ENCODE measurements at places on chromosomes 16 and 17.

DNA sequence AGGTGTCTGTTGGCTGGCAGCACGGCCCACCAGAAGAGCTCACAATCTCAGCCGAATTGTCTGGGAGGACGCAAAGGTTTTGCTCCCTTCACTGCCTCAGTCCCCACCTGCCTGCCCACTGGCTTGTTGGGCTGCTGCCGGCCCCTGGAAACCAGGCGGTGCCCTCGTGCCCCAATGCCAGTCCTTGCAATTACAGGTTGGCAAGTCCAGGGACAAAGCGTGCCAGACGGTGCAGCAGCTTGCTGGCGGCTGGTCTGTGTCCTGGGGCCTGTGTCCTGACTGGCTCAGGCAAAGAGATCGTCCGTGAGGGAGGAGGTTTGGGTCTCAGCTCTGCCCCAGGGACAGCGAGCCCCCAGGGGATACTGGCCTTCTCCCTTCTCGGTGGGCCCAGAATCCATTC is 24.6 kb upstream of the SPNS2 start:
- DNase-seq: no peak

DNA sequence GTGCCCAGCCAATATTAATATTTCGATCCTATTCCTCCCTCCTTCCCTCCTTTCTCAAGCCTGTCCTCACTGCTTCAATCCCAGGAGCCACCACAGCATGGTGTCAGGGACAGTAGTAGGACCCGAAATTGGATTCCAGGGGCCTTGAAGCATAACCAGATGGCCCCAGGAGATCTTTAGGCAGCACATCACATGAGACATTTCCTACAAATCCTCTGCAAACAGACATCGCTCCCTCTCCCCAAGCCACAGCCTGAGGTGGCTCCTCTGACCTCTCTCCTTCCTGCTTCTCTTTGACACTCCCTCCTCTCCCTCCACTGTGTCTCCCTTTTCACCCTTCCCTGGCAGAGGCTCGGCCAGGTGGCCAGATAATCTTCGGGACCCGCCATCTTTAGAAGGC is 76.6 kb downstream of the BMERB1 start:
- DNase-seq: no peak

DNA sequence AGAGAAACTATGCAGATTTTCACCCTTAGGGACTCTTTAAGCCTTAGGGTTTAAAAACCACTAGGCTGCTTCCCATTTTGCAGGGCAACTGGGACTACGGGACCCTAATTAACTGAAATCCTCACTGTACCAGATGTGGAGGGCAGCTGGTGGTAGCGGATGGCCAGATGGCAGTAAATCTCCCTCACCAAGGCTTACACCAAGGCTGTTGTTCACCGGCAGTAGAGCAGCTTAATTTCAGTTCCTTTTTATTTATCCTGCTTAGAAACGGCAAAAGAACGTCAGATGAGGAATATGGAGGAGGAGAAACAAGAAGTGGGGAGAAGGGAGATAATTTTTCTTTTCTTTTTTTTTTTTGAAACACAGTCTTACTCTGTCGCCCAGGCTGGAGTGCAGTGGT is 6.5 kb downstream of the ABHD15 start:
- DNase-seq: no peak

GRCh38 chr16:79297805-79298204 is 302.7 kb downstream of the MAF start:
- DNase-seq: no peak

GRCh38 chr17:67502151-67502550 is 125.1 kb downstream of the PITPNC1 start:
- DNase-seq: no peak

GRCh38 chr17:17485420-17485819 is 8.6 kb downstream of the MED9 start:
- no peak for DNase-seq

- no peak for DNase-seq
Measured at GRCh38 chr17:27480699-27481098, 24.5 kb downstream of the KSR1 start.

DNA sequence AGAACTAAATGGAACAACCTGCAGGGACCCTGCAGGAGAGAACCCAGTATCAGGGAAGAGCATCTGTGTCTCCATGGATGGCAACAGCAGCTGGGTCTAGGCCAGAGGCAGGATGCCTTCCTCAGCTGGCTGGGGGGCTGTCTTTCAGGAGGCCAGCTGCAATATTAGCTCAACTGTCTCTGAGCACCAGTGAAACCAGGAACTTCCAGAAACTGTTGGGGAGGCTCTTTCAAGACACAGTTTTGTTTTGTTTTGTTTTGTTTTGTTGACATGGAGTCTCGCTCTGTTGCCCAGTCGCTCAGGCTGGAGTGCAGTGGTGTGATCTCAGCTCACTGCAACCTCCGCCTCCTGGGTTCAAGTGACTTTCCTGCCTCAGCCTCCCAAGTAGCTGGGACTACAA is 7.6 kb downstream of the GPR142 start:
- no peak for DNase-seq

DNA sequence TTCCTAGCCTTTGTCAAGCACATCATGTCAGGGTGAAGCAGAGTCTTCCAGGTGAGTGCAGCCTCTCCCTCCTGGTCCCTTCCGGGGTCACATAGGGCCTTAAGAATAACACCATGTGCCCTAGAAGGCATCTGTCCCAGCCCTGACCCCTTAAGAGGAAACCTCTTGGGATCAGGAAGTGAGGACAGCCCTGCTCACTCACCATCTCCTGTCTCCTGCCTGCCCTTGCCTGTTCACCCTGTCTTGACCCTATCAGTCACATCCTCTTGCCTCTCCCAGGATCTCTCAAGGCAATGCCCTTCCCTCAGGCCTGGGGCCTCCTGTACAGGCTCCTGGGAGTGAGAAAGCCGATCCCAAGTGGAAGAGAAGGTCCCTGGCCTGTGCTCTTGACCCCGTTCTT is 13.9 kb downstream of the MYL4 start:
- DNase-seq: no peak

- no peak for DNase-seq
Measured at GRCh38 chr16:29141586-29142324, 156.9 kb downstream of the LAT start.

GRCh38 chr17:63426917-63427308 is 19.2 kb downstream of the CYB561 start:
- DNase-seq: no peak

GRCh38 chr16:84247331-84247730 is 7.5 kb upstream of the KCNG4 start:
- no peak for DNase-seq

- no peak for DNase-seq
Measured at GRCh38 chr16:13835387-13835786, 84.6 kb upstream of the ERCC4 start.

GRCh38 chr17:78349891-78350642 is 9.8 kb downstream of the SOCS3 start:
- DNase-seq: no peak

GRCh38 chr17:21467739-21468490 is 91.8 kb downstream of the KCNJ12 start:
- no peak for DNase-seq

GRCh38 chr17:76262732-76263344 is 2.3 kb upstream of the UBALD2 start:
- no peak for DNase-seq

DNA sequence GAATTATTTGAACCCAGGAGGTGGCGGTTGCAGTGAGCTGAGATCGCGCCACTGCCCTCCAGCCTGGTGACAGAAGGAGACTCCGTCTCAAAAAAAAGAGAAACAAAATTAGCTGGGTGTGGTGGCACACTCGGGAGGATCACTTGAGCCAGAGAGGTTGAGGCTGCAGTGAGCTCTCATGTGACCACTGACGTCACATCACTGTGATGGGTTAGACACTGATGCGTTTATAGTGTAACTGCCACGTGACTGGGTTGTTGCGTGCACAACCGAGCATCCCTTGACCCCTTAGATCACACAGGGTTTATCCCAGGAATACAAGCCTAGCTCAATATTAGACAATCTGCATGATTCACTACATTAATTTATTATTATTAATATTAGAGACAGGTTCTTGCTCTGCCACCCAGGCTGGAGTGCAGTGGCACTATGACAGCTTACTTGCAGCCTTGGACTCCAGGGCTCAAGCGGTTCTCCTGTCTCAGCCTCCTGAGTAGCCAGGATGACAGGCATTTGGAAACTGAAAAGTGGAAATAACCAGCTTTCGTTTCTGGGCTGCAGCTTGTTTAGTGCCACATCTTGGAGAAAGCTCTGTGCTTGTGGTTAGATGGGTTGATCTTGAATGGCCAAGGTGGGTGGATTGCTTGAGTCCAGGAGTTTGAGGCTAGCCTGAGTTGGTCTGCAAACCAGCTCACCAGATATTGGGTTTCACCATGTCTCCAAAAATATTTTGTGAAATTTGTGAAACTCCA is 26.4 kb upstream of the ABR start:
- DNase-seq: no peak

- no peak for DNase-seq
Measured at GRCh38 chr16:9970796-9971195, 211.4 kb downstream of the GRIN2A start.

Data from stimulated activated CD4-positive, alpha-beta T cell treated with anti-CD3 and anti-CD28 coated beads, Interleukin-1b, Interleukin-23, amount 100 ng/mL, for 1 hour (primary cell).